ENCODE measurements at places on chromosomes 16 and 17.

DNA sequence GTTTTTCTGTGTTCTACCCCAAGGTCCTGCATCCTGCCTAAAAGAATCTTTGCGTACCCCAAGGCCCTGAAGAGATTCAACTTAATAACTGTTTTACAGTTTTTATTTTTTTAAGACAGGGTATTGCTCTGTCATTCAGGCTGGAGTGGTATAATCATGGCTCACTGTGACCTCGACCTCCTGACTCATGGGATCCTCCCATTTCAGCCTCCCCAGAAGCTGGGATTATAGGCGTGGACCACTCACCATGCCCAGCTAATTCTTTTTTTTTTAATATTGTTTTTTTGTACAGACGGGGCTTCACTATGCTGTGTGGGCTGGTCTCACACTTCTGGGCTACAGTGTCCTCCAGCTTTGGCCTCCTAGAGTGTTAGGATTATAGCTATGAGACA is 9.3 kb upstream of the FAAP100 start:
- DNase-seq, result no peak

DNA sequence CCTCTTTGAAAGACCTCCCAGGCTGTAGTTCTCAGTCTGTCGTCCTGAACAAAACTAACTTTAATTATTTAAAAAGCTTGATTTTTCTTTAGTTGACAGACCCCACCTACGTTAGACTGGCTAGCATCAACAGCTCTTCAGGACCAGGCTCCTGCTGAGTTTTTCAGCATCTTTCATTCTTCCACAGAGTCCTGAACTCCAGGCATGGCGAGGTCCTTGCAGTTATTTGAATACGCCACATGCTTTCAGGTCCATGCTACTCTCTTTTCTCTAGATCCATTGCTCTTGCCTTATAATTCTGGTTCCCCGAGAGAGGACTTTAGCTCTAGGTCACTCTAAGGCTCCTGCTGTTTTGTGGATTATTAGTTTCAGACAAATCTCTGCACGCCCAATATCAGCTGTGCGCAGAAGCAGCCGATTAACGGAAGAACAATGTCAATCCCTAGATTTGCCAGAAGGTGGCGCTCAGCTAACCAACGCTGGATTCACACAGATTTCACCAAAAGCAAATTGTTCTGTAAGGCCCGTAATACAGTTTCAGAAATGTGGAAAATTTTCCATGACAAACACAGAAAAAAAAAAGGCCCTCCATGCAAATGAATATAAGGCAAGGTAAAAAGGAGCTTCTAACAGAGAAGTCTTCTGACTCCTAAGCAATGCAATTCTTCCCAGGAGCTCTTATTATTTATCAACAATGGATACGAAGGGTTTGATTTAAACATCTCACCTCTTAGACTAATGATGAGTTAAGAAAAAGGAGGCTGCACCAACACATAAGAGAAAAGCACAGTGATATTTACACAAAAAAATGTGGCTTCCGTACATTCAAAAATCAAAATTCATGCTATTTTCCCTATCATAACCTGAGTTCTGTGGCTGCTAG is 33.5 kb upstream of the BCO1 start:
- DNase-seq, result peak; percentile 42

DNA sequence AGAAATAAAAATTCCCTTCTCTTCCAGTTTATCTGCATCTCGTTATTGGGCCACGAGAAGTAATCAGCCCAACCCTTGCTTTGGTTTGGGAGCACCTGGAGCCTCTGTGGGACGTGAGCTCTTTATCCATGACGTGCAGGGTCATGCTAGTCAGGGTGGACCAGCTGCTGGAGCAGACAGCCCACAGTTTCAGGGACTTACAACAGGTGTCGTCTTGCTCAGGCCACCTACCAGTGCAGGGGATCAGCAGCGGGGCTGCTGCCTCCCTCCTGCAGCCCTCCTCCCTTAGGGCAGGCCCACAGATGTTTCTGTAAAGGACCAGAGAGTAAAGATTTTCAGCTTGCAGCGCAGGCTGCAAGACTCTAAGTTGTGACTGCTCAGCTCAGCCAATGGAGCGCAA is 16.9 kb downstream of the ADAD2 start:
- no peak for DNase-seq

DNA sequence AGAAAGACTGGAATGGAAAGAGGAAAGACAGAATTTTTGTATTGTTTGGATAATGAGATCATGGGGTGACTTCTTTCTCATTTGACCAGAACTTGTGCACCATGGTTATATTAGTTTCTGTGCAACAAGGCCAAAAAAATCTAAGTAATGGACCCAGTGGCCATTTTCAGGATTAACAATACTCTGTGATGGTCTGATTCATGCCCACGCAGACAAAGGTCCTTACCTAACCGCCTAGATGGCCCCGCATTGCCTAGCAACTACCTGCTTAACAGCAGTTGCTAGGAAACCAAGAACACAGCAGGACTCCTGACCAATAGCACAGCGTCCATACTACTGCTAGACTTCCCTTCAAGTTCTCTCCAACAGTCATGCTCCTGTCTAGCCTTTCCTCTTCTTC is 22.4 kb downstream of the MIS12 start:
- DNase-seq, result no peak

GRCh38 chr16:57766714-57767348 is 31.3 kb downstream of the KATNB1 start:
- DNase-seq, result no peak

GRCh38 chr17:30950669-30951399 is 20.0 kb upstream of the RNF135 start:
- no peak for DNase-seq

GRCh38 chr17:13044572-13045065 is 26.8 kb upstream of the ELAC2 start:
- DNase-seq, result no peak

GRCh38 chr17:63665527-63666214 is 34.3 kb downstream of the LIMD2 start:
- no peak for DNase-seq

DNA sequence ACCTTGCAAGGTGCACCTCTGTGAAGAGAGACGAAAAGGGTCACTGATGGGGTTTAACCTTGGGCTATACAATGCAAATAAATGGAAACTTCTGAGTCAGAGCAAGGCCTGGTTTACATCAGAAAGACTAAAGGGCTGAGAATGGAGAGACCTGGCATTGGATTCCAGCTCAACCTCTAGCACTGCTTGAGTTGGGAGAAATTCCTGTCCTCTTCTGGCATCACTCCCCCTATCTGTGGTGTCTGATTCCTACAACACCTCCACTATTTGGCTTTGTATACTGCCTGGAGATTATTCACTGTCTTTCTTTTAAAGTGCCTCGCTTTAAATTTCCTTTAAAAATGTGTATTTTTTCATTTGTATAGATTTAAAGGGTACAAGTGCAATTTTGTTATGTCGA is 68.8 kb downstream of the GPR139 start:
- DNase-seq, result no peak

- DNase-seq, result no peak
Observed at GRCh38 chr17:2421315-2422147, 20.7 kb upstream of the MNT start.

GRCh38 chr16:50681021-50681885 is at the start of gene SNX20:
TSS of gene SNX20 (minus strand) at chr16:50681312. CDS start at chr16:50677526, 3,786 bp downstream.
- DNase-seq, result peak; percentile 60

DNA sequence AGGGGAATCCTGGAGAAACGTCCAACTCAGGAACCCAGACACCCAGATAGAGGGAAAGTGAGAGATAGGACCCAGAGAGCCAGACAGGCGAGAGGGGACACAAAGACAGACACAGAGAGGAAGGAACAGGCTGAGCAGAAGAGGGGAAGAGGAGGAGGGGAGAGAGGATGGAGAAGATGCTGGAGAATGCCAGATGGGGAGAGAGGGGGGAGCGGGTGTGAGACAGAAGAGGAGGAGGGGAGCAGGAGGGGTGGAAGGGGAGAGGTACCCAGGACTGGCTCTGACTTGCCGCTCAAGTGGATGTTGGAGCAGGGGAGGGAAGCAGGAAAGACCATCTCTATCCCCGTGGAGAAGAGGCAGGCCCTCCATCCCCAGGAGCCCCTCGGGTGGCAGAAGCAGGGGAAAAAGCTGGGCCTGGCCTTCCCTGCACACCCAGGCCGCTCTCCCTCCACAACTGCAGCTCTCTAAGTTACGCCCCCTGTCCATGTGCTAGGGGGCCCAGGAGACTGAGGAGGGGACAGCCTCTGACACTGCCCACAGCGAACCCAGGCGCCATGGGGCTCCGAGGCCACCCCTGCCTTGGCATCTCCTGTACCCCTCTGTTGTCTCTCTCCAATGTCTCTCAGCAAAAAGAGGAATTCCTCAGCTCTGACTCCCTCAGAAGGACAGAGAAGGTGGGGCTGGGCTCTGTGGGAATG is 4.8 kb downstream of the PPP1R9B start:
- no peak for DNase-seq

DNA sequence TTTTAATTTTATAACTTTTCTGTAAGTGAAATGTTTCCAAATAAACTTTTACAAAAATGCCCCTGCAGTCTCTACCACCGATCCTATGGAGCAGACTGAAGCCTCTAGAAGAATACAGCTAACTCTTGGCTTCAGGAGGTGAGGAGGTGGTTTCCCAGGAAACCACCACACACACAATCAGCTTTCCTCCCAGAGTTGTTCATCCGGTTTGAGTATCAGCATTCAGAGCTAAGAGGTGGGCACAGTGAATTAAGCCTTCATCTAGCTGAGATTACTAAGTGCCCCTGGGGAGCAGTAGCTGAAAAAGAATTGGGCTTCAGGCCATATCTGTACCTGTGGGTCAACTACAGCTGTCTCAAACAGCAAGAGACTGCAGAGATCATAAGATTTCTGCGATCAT is 139.7 kb downstream of the AATF start:
- no peak for DNase-seq

- peak; percentile 63 for DNase-seq
Observed at GRCh38 chr16:68417711-68418301, 30.5 kb downstream of the SMPD3 start.

DNA sequence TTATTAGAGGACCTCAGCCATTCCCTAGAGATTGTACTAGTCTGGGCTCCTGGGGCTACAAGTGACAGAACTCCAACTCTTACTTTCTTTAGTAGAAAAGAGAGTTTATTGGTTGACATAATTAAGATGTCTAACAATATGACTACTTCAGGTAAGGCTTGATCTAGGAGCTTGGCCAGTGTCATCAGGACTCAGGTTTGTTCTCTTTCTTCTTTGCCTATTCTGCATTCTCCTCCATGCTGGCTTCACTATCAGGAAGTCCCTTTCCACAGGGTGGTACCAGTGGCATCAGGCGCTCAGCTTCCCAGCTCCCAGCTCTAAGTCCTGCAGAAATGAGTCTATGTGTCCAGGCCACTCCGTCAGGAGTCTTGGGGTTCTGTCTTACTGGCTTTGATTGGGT is 286.1 kb upstream of the EEF2KMT start:
- no peak for DNase-seq
